ENCODE measurements at places on chromosomes 4 and X.

GRCh38 chr4:138632856-138633579 lies 382.6 kb upstream of the NOCT start:
- no peak for DNase-seq

GRCh38 chr4:8221985-8222384 lies 22.9 kb downstream of the SH3TC1 start:
- DNase-seq: no peak

GRCh38 chrX:51215266-51215665 lies 117.4 kb upstream of the NUDT10 start:
- DNase-seq: no peak

DNA sequence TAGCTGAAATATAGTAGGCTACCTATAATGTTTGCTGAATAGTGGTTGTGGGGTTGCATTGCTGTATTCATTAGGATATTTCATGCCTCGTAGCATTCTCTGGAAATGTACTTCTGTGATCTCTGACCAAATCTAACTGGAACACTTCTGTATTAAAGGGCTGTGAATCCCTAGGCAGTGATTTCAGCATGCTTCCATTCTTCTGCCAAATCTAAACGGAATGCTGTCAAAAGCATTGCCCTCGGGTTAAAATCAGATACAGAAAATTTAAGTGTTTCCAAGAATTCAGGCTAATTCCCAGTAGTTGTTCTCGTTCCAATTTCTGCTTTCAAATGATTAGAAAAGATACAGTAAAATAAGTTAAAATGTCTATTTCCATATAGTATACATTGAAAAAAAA lies 1847.5 kb upstream of the IGFBP7 start:
- no peak for DNase-seq

DNA sequence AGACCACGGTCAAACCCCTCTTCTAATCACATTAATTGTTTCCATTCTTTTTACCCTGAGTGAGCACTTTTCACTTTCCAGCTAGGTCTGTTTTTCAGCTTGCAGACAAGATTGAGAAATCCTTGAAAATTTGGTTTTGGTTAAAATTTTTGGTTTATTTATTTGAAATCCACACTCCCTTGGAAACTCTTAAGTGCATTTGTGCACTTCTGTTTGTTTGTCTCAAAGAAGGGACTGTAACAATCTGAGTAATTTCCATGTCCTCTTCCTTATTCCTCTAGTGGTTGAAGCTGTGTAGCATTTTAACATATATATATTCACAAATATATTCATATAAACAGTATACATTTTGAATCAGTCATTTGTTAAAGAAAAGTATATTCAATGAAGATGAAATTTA lies 333.3 kb downstream of the ANK2 start:
- no peak for DNase-seq

DNA sequence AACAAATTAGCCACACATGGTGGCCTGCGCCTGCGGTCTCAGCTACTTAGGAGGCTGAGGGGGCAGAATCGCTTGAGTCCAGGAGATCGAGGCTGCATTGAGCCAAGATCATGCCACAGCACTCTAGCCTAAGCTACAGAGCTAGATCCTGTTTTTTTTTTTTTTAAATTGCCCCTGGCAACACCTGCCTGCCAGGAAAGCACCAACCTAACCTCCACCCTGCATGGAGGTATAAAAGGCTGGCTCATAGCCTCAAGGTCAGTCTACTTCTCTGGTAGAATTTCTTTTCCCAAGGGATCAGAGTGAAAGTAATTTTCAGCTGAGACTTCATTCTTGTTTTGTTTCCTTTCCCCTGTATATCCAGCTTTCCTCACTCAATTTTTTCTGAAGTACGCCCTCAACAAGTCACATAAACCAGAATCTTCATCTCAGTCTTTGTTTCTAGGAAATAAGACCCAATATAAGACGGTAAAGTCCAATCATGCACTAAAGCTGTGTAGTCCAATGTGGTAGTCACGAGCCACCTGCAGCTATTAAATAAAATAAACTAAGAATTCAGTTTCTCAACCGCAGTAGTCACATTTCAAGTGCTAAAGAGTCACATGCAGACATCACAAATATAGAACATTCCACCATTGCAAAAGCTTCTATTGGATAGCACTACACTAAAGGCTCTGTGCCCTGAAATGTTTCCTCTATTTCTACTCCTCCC lies 113.3 kb downstream of the HPGD start:
- no peak for DNase-seq

- no peak for DNase-seq
Observed at GRCh38 chr4:103075435-103075893, 1.1 kb downstream of the SLC9B2 start.

DNA sequence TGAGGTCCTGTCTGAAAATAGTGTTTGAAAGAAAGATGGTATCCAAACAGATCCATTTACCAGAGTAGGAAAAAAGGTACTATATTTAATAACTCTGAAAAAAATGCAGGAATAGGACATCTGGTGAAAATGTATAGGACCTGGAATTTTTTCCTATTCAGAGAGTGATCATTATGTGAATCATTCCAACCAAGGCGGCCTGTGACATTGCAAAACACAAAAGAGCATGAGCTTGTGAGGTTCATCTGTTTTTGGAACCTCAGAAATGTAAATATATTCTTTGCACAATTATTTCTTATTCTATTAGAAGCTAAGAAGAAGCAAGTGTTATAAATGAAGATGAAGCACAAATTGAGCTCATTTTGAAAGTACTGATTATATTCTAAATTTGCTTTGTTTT lies 2.0 kb downstream of the C4orf51 start:
- no peak for DNase-seq

DNA sequence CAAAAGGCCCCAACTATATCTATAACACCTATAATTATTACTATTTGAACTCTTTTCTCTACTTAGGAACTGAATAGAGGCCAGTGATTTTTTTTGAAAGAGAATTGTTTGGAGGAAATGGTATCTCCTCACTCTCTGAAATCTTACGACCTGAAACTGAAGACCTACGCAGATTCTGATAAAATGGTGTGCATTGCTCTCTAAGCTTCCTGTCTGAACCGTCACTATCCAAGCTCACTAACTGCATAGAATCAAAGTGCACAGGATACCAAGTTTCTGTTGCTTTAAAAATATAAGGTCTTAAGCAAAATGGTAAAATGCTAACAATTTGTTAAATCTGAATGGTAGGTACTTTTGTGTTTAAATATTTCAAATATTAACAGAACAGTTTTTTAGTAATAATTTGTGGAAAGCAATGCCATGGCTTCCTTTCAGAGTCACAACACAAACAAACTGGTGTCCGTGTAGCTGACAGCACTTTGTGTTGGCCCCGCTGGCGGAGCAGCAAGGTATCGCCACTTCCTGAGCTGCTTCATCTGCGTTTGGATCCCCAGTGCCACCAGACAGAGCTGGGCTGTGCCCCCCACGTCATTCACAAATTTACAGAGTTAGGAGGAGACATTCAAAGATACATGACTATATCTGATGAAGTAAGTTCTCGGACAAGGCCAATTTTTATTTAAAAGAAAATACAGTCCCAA lies 313.9 kb downstream of the FBXW7 start:
- DNase-seq: no peak

GRCh38 chr4:148634476-148634875 lies 192.3 kb upstream of the NR3C2 start:
- no peak for DNase-seq

DNA sequence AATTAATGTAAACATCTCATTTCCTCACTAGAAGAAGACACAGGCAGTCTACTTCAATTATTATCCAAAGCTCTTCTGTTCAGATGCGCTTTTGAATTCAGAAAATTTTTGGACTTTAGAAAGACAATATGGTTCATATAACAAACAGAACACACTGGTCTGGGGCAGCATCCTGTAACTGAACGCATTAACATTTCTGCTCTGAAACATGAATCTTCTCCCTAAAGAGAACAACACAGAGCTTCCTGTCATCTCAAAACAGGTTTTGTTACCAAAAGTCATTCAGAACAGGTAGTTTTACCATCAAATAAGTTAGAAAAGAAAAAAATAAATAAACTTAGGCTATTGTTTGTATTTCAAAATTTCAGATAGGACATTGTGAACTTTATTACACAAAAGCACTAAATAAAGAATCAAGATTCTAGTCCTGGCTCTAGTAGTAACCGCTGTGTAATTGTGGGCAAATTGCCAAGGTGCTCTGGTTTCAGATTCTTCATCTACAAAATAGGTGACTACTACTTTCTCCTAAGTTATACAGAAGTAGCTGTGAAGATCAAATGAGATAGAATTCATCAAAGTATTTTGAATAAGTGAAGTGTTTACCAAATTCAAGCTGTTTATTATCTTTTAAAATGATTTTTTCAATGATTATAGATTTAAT lies 252.3 kb upstream of the RASGEF1B start:
- DNase-seq: peak; percentile 9

GRCh38 chr4:165106518-165106917 lies 6.1 kb downstream of the TMEM192 start:
- no peak for DNase-seq

- no peak for DNase-seq
Observed at GRCh38 chr4:7375427-7375826, 59.3 kb downstream of the PSAPL1 start.

DNA sequence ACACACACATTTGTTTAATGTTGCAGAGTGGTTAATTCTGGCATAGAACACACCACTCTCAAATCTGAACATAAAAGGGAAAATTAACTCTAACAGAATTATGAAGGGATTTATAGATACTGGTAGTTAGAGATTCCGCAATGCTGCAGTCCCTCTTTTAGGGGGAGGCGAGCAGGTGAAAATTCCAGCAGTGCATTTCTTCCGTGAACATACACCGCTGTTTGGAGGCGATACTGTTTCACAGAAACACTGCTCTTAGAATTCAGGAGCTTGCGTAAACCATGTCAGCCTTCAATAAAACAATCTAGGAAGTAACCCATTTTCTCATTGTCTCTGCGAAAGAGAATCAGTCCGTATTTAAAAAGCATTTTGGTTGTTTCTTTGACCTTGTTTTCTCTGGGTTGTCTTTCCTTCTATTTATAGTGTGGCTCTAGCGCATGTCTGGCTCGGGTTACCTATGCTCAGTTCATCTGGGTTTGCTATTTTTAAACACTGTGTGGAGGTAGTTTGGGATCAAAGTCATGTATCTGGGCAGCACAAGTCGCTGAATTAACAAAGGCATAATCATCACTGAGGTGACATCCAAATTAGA lies 90.4 kb downstream of the GPAT3 start:
- DNase-seq: no peak

GRCh38 chrX:148501386-148502066 lies 1.1 kb downstream of the AFF2 start:
- no peak for DNase-seq

DNA sequence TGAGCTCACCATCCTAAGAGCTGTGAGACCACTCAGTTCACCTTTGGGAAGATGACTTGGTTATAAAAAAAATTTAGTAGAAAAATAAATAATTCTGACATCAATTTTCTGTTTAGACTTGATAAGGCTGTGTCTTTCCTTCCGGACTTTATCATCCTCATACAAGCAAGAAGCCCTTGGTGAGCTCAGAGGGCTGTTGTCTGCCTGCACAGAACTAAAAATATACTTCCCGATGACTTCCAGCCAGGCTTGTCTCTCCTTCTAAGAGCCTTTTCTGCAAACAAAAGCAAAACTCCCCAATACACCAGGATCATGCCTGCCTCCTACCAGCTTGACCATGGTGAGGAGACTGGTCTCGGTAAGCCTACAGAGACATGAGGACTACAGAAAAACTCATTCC lies 58.3 kb upstream of the PHOX2B start:
- no peak for DNase-seq

DNA sequence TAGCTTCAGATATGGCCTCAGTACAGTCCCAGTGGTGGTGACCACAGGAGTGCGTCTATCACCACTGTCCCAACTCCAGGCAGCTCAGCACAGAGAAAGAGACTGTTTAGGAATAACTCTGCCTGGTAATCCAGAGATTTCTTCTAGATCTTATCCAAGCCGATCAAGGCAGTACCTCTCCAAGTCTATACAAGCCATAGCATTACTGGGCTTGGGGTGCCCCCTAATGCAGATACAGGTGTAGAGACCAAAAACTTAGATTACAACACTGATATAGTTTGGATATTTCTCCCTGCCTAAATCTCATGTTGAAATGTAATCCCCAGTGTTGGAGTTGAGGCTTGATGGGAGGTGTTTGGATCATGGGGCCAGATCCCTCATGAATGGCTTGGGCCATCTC lies 100.9 kb downstream of the PTCHD1 start:
- no peak for DNase-seq

- no peak for DNase-seq
Observed at GRCh38 chrX:13103188-13103913, 58.9 kb upstream of the FAM9C start.

DNA sequence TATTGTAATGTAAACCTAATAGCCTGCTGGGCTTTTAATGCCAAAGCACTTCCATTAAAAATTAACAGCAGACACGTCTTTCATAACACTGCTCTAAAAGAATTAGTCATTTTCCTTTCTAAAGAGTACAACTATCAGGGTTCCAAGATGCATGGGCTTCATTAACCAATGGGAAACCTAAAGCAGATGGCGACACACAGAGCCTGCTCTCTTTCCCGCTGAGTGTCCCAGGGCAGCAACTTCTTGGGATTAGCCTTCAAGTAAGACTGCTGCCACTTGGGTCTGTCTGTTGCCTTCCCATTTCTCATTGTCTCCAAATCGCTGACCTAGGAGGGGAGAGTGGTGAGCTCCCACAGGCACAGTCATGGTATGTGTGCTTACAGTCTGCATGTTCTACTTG lies 14.0 kb upstream of the PHKA2 start:
- DNase-seq: no peak

- DNase-seq: peak; percentile 45
Observed at GRCh38 chr4:83217721-83218522, 66.7 kb downstream of the COQ2 start.

DNA sequence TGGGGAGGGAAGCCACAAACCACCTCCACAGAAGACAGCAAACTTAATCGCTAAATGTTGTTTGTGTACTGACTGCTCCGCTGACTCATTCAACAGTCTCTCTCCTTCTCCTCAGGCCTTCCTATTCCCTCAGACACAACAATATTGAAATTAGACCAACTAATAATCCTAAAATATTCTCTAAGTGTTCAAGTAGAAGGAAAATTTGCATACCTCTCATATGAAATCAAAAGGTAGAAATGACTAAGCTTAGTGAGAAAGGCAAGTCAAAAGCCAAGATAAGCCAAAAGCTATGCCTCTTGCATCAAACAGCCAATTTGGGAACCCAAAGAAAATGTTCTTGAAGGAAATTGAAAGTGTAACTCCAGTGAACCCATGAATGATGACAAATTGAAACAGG lies 75.7 kb upstream of the ARHGAP24 start:
- DNase-seq: no peak

GRCh38 chr4:19386786-19387185 lies 864.9 kb upstream of the SLIT2 start:
- no peak for DNase-seq

- DNase-seq: no peak
Observed at GRCh38 chr4:141647966-141648365, 11.6 kb downstream of the IL15 start.

- no peak for DNase-seq
Observed at GRCh38 chr4:82789025-82789776, 9.4 kb downstream of the SCD5 start.

DNA sequence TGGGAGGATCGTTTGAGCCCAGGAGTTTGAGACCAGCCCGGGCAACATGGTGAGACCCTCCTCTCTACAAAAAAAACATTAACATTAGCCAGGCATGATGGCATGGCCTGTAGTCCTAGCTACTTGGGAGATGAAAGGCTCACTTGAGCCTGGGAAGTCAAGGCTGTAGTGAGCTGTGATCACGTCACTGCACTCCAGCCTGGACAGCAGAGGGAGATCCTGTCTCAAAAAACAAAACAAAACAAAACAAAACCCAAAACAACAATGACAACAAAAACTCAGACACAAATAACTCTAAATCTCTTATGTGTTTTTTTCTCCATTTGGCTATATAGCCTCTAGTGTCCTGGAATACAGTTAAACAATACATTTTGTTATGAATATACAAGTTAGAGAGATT lies 127.3 kb upstream of the STK26 start:
- no peak for DNase-seq

Data from activated CD4-positive, alpha-beta T cell treated with anti-CD3 and anti-CD28 coated beads, Interleukin-2, amount 50 U/mL, for 4 hours (primary cell).